ENCODE measurements at places on chromosomes 16 and 17. TPM values are rescaled to one million over a fixed set of nuclear protein-coding genes. Genes with fewer than 3 reads are reported as not detected.

The CNTROB gene
- 77.6 TPM for polyA plus RNA-seq

The TLCD1 gene
- 7.5 TPM for polyA plus RNA-seq

The PLA2G10 gene
- polyA plus RNA-seq, result not detected

The FOXO3B gene
- 6.5 TPM for polyA plus RNA-seq

The SLFN12 gene
- polyA plus RNA-seq, result 30.4 TPM

The PDIA2 gene
- 0.49 TPM for polyA plus RNA-seq

The SLC9A5 gene
- polyA plus RNA-seq, result 17.8 TPM

The UTS2R gene
- polyA plus RNA-seq, result 0.45 TPM

The IRF8 gene
- polyA plus RNA-seq, result 13.8 TPM

The PRR29 gene
- polyA plus RNA-seq, result 6.8 TPM

The RBFOX1 gene
- 0.49 TPM for polyA plus RNA-seq

The KRTAP1-1 gene
- polyA plus RNA-seq, result not detected
